ENCODE measurements at places on chromosomes 4 and X.

GRCh38 chrX:150848914-150849365 is 49.5 kb downstream of the CD99L2 start:
- DNase-seq, result no peak

- no peak for DNase-seq
These were observed 202.3 kb upstream of the FSTL5 start for GRCh38 chr4:162366146-162366545.

GRCh38 chrX:14873676-14874049 is 442 bp downstream of the MOSPD2 start:
- DNase-seq, result no peak

DNA sequence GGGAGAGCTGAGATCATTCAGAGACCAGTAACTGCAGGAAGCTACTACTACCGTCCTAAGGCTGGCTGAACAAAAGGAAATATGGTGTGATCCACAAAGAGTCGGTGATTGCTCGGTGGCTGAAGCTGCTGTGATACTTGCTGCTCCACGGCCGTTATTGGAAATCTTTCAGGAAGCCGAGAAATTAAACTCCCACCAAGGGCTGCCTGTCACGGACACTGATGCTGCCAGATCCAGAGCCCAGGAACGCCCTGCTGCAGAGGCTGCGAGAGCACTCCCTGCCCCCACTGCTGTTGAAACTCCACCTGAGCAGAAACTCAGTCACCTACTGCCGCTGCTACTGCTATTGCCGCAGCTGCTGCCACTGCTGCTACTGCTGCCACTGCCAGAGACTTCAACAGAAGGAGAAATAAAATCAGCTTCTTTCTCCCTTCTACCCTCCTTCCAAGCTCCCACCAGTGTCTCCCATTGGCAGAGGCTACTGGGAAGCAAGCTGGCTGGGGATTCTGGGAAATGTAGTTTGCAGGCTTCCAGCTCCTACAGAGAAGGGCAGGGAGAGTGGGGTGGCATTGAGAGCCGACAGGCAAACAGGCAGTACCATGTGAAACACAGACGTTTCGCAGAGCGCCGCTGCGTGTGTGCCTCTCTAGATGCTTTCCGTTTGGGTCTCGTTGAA is 126.0 kb upstream of the ENPP6 start:
- no peak for DNase-seq

- DNase-seq, result no peak
These were observed 12.7 kb upstream of the RBBP7 start for GRCh38 chrX:16882702-16883486.

DNA sequence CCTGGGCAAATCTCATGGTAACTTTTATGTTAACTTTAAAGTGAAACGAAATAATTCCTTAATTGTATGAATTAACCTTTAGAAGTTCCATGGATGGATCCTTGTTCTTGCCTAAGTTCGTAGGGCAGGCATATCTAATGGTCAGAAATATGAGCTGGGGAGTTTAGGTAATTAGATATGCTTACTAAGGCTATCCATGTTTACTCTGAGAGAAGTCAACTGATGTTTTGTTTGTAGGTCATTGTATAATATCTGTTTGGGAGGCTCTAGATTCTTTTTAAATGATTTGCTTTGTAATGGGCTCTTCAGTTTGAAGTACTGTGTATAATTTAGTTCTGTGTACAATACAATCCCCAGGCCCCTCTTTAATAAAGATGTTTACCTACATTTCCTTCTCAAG is 117.0 kb downstream of the DCK start:
- no peak for DNase-seq

- DNase-seq, result no peak
These were observed 1476.9 kb downstream of the ARAP2 start for GRCh38 chr4:34767407-34767806.

- DNase-seq, result no peak
These were observed 152.5 kb upstream of the DCAF8L1 start for GRCh38 chrX:28133763-28134162.

DNA sequence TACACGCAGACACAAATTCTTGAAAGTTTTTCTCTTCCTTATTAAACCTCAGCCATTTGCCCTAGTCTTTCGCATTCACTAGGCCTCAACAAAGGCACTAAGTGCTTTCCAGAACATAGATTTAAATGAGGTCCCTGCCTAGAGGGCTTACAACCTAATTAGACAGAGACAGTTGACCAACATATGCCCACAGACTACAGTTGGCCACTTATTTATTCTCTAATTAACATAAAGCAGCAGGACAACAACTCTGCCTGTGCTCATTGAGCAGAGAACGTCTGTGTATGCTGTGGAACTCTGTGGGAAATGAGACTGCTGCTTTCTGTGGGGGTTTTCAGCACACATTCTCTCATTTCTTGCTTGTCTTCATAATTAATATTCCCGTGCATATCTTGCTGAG is 303.0 kb upstream of the TACR3 start:
- DNase-seq, result no peak

DNA sequence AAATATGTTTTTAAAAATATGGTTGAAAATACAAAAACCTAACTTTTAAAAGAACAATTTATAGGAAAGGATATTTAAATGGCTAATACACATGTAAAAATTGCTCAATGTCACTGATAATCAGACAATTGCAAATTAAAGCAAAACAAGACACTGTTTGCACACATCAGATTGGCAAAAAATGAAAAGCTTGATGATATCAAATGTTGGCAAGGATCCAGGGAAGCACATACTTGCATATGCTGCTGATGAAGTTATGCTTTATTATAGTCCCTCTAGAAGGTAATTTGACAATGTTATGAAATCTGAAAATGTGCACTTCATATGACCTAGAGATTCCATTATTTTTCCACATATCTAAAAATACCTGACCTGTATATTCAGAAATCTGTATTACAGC is 45.7 kb upstream of the EPGN start:
- no peak for DNase-seq

DNA sequence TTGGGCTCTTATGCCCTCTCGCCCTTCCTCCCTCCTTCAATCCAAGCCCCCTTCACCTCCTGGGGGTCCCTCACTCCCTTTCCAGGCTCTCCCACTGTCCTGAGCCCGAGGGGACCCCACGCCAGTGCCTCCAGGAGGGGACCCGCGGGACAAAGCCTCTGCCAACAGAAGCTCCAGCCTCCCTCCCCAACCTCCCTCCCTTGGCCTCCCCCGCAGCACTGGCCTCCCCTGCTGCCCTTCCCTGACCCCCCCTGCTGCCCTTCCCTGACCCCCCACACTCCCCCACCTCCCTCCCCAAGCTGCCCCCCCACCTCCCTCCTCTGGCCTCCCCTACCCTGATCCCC is 71.0 kb upstream of the MXD4 start:
- DNase-seq, result no peak

- DNase-seq, result no peak
These were observed 130.2 kb upstream of the FAM9B start for GRCh38 chrX:9164086-9164485.

DNA sequence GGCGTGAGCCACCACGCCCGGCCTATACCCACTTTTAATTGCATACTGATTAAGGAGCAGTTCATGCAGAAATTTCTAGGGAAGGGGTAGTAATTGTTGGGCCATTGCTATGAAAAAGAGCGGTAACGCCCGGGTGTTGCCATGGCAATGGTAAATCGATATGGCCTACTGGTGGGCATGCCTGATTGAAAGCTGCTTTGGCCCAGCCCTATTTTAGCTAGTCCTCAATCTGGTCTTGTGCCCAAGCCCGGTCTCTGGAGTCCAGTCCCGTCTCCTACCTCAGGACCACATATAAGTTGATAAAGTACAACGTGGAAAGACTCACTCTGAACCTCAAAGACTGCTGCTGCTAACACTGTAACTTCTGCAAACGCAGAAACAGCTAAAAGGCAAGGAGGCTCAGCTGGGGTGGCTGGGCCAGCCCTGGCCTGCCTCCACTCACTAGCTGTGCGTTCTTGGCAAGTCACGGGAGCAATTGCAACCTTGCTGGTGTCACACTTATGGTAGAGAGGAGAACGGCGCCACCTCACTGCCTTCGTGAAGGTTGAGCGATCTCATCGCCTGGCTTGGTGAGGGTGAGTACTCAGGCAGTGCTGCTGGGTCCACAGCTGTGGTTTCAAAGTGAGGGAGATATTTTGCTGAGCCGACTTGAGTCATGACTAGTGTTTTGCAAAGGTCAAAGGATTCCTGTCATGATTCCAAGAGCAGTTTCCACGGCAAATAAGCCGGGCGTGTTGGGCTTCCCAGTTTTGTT is 57.0 kb upstream of the GRPEL1 start:
- DNase-seq, result no peak

DNA sequence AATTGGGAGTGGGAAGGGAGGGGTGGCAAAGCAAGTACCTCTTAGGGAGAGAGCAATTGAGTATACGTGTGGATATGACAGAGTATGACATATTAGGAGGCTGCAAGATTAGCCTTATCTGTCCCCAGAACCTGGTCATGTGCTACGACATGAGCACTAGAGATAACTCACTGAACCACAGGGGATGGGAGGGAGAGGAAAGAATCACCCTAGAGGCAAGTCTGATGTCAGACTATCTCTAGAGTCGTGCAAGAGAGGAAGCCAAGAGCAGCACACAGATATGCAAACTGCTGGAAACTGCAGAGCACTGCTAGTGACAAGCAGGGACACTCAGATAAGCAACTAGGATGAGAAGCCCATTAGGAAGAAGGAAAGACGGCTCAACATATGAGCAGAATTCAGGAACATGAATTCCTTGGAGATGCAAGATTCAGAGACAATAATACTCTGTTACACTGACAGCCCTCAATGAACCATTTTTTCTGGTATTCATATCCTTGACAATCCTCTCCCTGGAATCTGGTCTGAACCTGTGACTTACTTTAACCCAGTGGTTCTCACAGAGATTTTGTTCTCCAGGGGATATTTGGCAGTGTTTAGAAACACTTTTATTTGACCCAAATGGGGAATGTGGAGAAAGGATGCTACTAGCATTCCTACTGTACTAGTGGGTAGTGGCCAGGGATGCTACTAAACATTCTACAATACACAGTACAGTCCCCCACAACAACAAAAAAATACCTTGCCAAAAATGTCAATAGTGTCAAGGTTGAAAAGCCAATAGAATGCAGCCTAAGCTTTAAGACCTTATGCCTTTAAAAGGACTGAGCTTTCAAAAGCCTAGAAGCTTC is 84.0 kb upstream of the BMP2K start:
- no peak for DNase-seq

- DNase-seq, result no peak
These were observed 254.5 kb upstream of the RPS6KA3 start for GRCh38 chrX:20521222-20521621.

- no peak for DNase-seq
These were observed 95.0 kb upstream of the STS start for GRCh38 chrX:7052541-7052940.

DNA sequence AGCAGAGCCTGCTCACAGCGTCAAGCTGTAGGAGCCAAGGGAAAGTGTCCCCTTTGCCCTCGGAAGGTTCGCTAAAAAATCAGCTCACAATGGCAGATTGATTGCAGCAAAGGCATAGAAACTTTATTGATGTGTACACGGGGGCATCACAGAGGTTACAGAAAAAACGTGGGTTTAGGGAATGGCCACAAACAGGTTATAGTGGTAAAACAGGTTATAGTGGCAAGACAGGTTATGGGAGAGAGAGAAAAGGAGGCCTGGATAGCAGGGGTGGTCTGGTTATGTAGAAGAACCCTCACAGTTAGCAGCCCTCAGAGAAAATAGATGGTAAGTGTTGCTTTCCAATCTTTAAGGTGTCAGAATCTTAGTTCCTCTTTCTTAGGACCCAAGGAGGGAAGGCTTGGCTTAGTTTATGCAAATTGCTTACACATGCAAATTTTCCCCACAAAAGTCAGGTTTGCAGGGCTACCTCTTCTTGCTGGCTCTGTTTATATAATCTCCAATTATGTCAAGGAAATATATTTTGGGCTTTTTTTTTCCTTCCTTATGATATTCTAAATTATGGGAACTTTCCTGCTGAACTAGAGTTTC is 113.7 kb downstream of the BMP15 start:
- no peak for DNase-seq

GRCh38 chrX:42028109-42028508 is 104.8 kb upstream of the CASK start:
- DNase-seq, result no peak

DNA sequence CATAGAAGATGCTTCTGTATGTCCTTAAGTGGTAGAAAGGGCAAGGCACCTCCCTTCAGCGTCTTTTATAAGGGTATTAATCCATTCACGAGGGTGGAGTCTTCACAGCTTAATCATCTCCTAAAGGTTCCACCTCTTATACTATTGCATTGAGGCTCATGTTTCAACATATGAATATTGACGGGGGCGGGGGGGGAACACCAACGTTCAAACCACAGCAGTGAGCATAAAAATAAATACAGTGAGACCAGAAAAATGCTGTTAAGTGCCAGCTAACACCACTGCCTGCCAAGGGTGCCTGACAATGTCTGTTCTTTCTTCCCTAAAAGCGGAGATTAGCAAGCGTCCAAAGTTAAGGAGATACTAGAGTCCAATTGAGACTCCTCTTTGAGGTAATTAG is 323.3 kb downstream of the STK32B start:
- no peak for DNase-seq
